ENCODE measurements at places on chromosomes 16 and 17.

DNA sequence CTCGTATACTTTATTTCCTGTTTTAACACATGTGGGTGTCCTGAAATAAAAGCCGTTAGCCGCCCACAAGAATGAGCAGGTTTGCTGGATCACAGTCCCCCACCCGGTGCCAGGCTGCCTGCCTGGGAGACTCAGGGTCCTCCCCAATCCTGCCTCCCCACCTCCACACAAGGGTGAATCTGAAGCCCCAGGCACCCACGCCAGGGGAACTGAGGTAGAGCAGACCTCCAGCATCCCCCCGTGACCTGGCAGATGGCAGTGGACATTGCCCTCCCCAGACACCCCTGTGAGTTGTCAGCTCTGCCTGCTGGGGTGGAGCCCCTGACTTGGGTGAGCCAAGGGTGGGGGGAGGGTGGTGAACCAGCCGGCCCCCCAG lies 114.8 kb downstream of the METRNL start:
- DNase-seq = no peak

GRCh38 chr16:23640615-23640930 lies 537 bp downstream of the PALB2 start:
- no peak for DNase-seq

DNA sequence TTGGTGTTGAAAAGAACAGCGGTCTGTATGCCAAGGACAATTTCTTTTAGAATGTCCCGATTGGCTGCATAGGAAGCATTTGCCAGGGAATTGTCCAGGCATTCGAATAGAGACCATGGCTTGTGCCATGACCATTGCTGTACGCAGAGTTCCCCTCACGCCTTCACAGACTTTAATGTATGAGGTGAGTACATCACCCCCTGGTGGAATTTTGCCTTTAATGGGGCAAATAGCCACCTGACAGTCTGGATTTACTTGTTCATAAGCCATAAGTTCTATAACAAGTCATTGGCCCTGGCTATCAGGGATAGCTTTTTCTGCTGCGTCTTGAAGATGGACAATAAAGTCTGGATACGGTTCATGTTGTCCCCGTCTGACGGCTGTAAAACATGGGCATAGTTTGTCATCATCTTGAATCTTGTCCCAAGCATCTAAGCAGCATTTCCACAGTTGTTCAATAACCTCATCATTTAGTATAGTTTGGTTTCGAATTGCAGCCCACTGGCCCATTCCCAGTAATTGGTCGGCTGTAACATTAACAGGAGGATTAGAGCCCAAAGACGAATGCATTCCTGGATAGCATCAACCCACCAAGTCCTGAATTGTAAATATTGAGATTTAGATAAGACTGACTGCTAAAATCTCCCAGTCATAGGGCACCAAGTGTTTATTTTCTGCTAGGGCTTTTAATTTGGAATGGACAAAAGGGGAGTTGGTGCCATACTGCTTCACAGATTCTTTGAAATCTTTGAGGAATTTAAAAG lies 67.7 kb upstream of the ARL4D start:
- DNase-seq = no peak

DNA sequence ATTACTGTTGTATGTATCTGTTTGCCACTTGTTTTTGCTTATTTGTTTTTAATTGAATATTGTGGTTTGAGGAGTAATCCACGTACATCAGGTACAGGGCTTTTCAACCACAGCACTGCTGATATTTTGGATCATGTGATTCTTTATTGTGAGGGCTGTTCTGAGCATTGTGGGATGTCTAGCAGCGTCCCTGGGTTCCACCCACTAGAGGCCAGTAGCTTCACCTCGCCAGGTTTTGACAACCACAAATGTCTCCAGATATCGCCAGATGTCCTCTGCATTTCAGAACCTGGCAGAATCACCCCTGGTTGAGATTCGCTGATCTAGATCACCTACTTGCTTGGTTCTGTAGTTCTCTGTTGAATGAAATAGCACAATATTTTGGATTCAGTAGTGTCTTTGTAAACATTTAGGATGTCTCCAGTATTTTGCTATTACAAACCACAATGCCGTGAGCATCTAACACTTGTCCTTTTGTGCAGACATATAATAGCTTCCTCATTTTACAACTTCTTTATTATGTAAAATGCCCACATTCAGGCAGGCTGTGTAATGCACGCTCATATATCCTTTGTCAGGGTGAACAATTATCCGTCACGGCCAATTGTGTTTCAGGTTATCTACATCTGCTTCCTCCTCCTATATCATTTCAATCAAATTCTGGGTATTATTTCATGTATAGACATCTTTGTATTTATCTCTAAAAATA lies 380.3 kb downstream of the SNX29 start:
- no peak for DNase-seq

GRCh38 chr17:82367724-82368524 lies 3.6 kb upstream of the UTS2R start:
- no peak for DNase-seq

- no peak for DNase-seq
These were observed 20.8 kb upstream of the CLEC3A start for GRCh38 chr16:78001451-78002025.

- DNase-seq = no peak
These were observed 367.2 kb downstream of the CDH13 start for GRCh38 chr16:82993926-82994325.

All from cardiac fibroblast (primary cell).